ENCODE measurements at places on chromosomes 11 and 22. TPM values are rescaled to one million over a fixed set of nuclear protein-coding genes. Genes with fewer than 3 reads are reported as not detected.

Gene GLYAT
- not detected for total RNA-seq

Gene OR4A16
- not detected for total RNA-seq

- DNase-seq = no peak
Measured at GRCh38 chr11:8642196-8642841, 40.1 kb downstream of the TRIM66 start.

Gene NAALAD2
- total RNA-seq = 0.27 TPM

GRCh38 chr22:32650553-32651345 lies 150.8 kb upstream of the TIMP3 start:
- DNase-seq = no peak

- DNase-seq = no peak
Measured at GRCh38 chr11:417652-418342, 3.0 kb upstream of the SIGIRR start.

Gene RTCB
- total RNA-seq = 52.1 TPM

Gene FGF4
- 0.28 TPM for total RNA-seq

Gene DDIAS
- 6.5 TPM for total RNA-seq

GRCh38 chr11:111691741-111692140 lies 74.4 kb downstream of the PPP2R1B start:
- DNase-seq = no peak

DNA sequence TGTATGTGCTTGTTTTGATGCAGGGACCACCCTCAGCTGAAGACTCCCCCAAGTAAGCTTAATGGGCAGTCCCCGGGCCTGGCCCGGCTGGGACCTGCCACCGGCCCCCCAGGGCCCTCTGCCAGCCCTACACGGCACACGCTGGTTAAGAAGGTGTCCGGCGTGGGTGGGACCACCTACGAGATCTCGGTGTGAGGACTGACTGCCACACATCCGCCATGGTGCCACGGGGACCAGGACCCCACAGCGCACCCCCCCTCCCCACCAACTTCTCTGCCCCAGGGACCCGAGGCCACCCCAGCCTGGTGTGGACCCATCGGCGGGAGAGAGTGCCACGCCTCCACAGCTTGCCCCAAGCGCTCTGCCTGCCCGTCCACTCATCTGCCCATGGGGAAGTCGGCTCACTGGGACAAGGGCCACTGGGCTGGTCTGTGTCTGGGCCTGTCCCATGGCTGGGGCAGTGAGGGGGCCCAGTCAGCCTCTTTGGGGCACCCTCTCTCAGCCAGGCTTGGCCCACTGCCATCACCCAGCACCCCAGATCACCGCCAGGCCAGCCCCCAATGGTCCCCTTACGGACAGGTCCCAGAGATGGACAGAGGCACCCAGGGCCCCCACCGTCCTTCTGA lies 5.5 kb downstream of the CCDC188 start:
- DNase-seq = no peak

- no peak for DNase-seq
Measured at GRCh38 chr11:92739491-92739890, 230.0 kb upstream of the MTNR1B start.

DNA sequence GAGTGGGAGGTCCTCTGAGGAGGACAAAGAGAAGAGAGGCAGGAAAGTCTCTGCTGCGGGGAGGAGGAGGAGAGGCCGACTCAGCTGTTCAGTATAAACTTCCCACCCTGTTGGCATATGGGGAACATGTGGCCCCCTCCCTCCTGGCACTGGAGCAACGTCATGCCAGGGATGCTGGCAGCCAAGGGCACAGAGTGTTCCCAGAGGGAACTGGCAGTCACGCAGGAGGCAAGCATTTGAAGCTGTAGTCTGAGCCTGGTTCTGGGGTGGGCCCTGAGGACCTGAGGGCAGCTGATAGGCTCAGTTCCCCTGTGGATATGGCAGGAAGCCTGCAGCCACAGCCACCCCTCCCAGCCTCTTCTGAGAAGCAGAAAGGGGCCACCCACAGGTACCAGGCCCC lies 67.1 kb upstream of the TSPAN18 start:
- peak; percentile 56 for DNase-seq

Gene RAB39A
- total RNA-seq = 0.97 TPM

- peak; percentile 4 for DNase-seq
Measured at GRCh38 chr11:6599881-6600390, 3.5 kb downstream of the RRP8 start.

DNA sequence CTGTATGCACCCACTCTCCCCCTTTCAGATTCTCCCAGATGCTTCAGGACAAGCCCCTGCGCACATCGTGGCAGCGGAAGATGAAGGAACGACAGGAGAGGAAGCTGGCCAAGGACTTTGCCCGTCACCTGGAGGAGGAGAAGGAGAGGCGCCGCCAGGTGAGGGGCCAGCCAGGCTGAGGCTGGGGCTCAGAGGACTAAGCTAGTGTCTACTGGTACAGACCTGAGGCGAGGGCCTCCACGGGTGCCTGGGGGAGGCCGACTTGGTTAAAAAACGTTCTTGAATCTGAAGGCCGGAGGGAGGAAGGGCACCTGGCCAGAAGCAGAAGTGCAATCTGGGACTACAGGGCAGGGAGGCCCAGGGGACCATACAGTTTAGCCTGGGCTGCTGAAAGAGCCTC lies 6.0 kb downstream of the CCDC86 start:
- DNase-seq = no peak

Gene SCARF2
- 28.6 TPM for total RNA-seq

All from prostate gland (tissue), 2 donors.